Naive thymus-derived CD8-positive, alpha-beta T cell (primary cell): ENCODE measurements at places on chromosomes 3 and 15. TPM values are rescaled to one million over a fixed set of nuclear protein-coding genes. Genes with fewer than 3 reads are reported as not detected.

The GOLGA8J gene
- 0.36 TPM for total RNA-seq

DNA sequence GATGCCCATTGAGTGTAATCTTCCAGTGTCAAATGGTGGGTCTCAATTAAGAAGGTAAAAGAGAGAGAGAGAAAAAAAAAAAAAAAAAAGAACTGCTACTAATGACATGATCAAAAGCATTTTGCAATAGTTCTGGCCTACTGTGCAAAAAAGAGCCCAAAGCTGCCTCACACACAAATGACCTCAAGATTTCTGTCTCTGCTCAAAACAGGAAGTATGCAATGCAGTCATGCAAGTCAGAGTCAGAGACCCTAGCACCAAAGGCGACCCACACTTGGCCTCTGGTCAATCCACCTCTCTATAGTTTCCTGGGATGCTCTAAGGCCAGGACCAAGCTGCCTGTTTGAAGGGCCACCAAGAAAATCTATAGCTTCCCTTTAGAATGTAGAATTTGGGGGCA is 323.5 kb downstream of the VPS13C start:
- H3K27me3 ChIP-seq = peaks cover 1% of the 10 kb centered on the region
- no peak overlapping the region for H3K4me3 ChIP-seq
- no peak overlapping the region for H3K27ac ChIP-seq
- no peaks in the 10 kb centered on the region for H3K36me3 ChIP-seq
- no peaks in the 10 kb centered on the region for H3K4me1 ChIP-seq
- no peak for DNase-seq

The STRIT1 gene
- not detected for total RNA-seq

The TMED3 gene
- total RNA-seq = 22.0 TPM

- no peaks in the 10 kb centered on the region for H3K36me3 ChIP-seq
- no peaks in the 10 kb centered on the region for H3K4me1 ChIP-seq
- no peak for DNase-seq
- H3K4me3 ChIP-seq = no peak overlapping the region
- H3K27ac ChIP-seq = no peak overlapping the region
Measured at GRCh38 chr3:102905811-102906210, 471.0 kb downstream of the ZPLD1 start.

- no peak for DNase-seq
- no peak overlapping the region for H3K4me3 ChIP-seq
Measured at GRCh38 chr15:50117431-50118027, 1.5 kb downstream of the ATP8B4 start.

DNA sequence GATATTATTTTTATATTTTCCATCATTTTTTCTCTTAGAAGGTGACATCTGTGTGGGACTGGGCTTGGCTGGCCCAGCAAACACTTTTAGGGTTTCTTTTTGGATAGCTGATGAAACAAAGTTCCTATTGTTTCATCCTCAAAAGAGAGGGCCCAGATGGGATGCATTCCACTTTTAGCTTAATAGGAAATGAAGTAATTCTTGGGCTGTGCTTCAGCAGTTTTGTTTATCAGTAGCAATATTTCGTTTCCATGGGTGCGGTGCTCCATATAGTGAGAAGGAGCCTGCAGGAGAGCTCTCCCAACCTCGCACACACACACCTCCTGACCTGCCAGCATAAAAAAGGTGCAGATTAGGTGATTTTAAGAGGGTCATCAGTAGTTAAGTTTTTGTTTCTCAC is 147.5 kb downstream of the AKAP13 start:
- no peak overlapping the region for H3K27ac ChIP-seq
- no peak overlapping the region for H3K4me3 ChIP-seq
- DNase-seq = no peak
- no peaks in the 10 kb centered on the region for H3K27me3 ChIP-seq
- H3K4me1 ChIP-seq = peaks cover 18% of the 10 kb centered on the region

The CIB2 gene
- total RNA-seq = 1.6 TPM

The NOP10 gene
- total RNA-seq = 61.7 TPM

DNA sequence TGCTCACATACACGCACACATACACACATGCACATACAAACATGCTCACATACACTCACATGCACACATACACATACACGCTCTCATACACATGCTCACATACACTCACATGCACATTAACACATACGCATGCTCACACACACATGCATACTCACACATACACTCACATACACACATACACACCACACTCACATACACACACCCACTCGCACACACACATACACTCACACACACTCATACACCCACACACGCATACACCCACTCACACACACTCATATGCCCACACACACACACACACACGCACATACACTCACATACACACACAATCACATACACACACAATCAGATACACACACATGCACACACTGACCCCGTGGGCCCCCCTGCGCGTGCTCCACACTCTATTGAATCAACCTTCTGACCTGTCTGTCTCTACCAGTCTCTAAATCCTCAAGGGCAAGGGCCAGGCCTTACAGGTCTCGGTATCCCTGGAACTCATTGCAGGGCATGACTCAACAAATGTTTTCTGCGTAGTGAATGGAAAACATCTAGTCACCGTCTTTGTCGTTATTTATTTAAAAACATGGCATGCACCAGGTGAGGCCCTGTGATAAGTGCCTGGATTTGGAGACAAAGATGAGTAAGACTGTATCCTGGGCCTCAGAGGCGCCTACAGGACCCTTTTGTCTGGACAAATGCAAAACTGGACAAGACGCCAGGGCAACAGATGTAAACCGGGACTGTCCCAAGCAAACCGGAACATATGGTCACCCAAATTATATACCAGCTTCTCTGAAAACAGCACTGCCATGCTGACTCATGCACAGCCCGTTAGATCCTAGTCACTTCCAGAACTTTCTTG is 41.8 kb downstream of the GRK7 start:
- H3K4me3 ChIP-seq = no peak overlapping the region
- DNase-seq = no peak
- H3K27ac ChIP-seq = no peak overlapping the region

GRCh38 chr15:74827614-74828013 is 1.2 kb downstream of the CPLX3 start:
- H3K27me3 ChIP-seq = peaks cover 37% of the 10 kb centered on the region
- no peak for DNase-seq
- no peak overlapping the region for H3K4me3 ChIP-seq
- no peaks in the 10 kb centered on the region for H3K36me3 ChIP-seq

- H3K27me3 ChIP-seq = no peaks in the 10 kb centered on the region
- no peak overlapping the region for H3K27ac ChIP-seq
- H3K4me1 ChIP-seq = no peaks in the 10 kb centered on the region
- DNase-seq = no peak
- no peaks in the 10 kb centered on the region for H3K36me3 ChIP-seq
- H3K4me3 ChIP-seq = no peak overlapping the region
Measured at GRCh38 chr3:149599236-149599635, 58.6 kb downstream of the WWTR1 start.

The CPA3 gene
- total RNA-seq = not detected

The CIDEC gene
- 0.31 TPM for total RNA-seq

DNA sequence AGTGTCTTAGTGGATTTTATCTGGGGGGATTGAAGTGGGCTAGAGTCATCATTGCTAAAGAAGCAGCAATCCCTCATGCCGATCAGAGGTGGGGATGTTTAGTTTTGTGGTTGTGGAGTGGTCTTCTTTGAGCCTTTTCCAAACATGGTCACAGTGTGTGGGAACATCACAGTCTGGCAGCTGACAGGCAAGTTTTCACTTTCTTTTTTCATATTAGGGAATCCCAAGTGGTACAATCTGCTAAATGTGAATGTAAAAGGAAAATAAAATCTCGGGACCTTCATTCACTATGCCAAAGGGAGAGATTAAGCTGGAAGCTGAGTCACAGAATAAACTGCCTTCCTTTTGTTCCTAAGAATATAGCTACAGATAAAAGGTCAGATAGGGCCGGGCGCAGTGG is 10.4 kb upstream of the CX3CR1 start:
- H3K36me3 ChIP-seq = no peaks in the 10 kb centered on the region
- peak overlapping the region; percentile 27 for H3K27ac ChIP-seq
- H3K4me3 ChIP-seq = no peak overlapping the region
- H3K27me3 ChIP-seq = no peaks in the 10 kb centered on the region

The SATB1 gene
- total RNA-seq = 429 TPM

The PLCL2 gene
- total RNA-seq = 86.3 TPM

GRCh38 chr3:29145360-29145759 is 135.5 kb upstream of the RBMS3 start:
- H3K27ac ChIP-seq = no peak overlapping the region
- H3K4me3 ChIP-seq = no peak overlapping the region
- no peaks in the 10 kb centered on the region for H3K36me3 ChIP-seq
- no peak for DNase-seq
- H3K27me3 ChIP-seq = no peaks in the 10 kb centered on the region

DNA sequence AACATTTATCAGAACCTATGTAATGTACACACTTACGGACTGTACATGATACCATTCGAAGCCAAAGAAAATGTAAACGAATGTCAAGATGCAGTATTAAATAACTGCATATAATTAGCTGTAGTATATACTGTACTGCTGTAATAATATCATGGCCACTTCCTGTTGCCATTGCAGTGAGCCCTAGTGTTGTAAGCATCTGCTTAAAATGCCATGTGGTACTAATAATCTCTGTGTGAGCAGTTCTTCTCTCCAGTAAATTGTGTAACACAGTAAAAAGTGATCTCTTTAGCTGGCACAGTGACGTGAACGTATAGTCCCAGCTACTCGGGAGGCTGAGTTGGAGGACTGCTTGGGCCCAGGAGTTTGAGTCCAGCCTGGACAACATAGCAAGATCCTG is 8.6 kb downstream of the SPG11 start:
- no peak for DNase-seq
- H3K27me3 ChIP-seq = no peaks in the 10 kb centered on the region
- peaks cover 43% of the 10 kb centered on the region for H3K4me1 ChIP-seq
- no peak overlapping the region for H3K27ac ChIP-seq
- peaks cover 18% of the 10 kb centered on the region for H3K36me3 ChIP-seq
